ENCODE measurements at places on chromosomes 16 and 17.

GRCh38 chr17:5913032-5913531 lies 157.1 kb upstream of the WSCD1 start:
- no peak for DNase-seq

- no peak for DNase-seq
Observed at GRCh38 chr17:7589204-7589868, 558 bp downstream of the SOX15 start.

DNA sequence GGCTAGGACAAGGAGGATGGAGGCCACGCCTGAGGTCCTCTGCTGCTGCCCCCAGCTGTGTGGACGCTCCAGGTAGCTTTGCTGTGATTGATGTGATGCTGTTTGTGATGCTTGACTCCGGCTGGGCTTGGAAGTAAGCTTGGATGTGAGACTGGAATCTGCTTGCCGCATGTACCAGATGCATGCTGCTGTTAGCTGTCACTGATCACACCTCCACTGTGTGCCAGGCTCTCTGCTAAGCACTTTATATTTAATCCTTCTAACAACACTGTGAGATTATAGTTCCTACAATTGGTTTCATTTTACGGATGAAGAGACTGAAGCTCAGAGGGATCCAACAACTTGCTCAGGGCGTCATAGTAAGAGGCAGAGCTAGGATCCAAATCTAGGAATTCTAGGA lies 23.5 kb downstream of the SNX29 start:
- DNase-seq: no peak

GRCh38 chr16:82633964-82634600 lies 7.3 kb downstream of the CDH13 start:
- no peak for DNase-seq

DNA sequence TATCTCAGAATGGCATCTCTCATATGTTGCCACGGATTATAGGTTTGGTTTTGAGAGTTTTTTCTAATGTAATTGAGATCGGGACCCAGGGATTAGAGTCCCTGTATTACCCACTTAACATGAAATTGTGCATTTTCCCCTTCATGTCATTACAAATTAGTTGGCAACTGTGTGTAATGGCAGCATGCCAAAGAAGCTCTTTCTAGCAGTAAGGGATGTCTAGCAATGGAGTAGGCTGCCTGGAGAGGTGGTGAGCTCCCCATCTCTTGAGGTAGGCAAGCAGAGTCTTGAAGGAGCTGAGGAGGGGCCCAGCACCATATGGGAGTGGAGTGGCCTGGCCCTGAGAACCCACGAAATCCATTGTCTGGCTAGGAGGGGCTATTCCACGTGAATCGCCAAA lies 10.0 kb upstream of the KATNB1 start:
- no peak for DNase-seq

- DNase-seq: peak; percentile 89
Observed at GRCh38 chr16:85422632-85423550, 190.2 kb upstream of the GSE1 start.

GRCh38 chr16:73285436-73286201 lies 237.7 kb upstream of the ZFHX3 start:
- DNase-seq: no peak

- DNase-seq: no peak
Observed at GRCh38 chr16:51938861-51939260, 608.1 kb downstream of the TOX3 start.

DNA sequence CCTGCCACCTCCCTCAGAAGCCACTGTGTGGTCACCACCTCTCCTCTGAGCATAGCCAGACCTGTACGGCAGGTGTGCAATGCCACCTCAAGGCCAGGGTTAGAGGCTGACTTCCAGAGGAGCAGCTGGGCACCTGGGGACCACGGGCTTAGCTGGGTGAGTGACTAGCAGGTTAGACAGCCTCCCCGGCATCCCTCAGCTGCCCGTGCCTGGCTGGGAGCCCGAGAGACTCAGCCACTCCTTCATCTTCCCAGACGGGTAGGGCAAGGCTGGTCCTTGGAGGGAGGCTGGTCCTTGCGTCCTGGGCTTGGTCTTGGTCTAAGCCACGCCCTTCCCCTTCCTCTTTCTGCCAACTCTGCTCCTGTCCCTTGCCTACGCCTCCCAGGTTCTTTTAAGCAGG lies 7.8 kb downstream of the CRHR1 start:
- no peak for DNase-seq

DNA sequence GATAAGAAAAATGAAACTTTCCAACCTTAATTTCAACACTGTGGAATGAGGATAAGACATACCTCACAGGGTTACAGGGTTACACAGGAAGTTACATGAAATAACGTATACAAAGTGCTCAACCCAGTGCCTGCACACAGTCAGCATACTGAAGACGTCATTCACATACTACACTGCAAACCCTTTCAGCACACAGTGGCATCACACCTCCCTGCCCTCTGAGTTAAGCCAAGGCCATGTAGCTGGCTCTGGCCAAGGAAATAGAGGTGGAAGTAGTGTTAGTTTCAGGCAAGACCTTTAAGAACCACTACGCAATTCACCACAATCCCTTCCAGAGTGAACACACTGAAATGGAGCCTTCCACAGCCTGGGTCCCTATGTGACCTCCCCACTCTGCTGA lies 46.6 kb upstream of the GSG1L start:
- DNase-seq: no peak

DNA sequence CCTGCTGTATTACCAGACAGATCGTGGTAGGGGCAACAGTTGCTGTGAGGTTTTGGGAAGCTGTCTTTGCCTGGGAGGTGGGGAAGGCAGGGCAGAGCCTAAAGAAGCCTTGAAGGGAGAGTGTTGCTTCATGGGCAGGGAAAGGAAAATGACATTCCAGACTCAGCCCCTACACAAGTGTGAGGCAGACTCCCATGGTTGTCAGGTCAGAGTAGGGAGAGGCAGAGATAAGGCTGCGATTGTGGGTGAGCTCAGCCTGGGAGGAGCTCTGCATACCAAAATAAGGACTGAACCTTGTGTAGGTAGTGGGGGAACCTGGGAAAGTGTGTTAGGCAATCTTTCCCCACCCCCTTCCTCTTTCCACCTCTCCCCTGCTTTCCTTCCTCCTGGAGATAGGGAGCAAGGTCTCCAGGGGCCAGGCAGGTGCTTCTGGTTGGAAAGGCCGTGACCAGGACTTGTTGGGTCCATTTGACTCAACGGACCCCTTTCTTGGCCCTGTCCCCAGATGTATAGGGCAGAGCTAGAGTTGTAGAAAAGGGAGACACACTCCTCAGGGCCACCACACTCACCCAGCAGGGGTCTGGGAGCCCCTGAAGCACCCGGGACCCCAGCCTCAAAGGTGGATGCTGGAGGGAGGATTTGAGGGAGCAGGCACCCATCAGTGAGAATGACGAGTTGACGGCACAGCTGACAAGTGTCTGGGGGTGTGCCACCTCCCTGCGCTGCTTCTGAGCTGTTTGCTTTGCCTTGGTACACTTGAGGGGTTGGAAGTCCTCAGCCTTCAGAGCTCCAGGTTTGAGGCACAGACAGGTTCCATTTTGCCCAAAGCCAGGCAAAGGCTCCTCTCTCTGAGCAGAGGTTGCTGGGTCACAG lies 18.5 kb upstream of the TOB1 start:
- DNase-seq: peak; percentile 70

DNA sequence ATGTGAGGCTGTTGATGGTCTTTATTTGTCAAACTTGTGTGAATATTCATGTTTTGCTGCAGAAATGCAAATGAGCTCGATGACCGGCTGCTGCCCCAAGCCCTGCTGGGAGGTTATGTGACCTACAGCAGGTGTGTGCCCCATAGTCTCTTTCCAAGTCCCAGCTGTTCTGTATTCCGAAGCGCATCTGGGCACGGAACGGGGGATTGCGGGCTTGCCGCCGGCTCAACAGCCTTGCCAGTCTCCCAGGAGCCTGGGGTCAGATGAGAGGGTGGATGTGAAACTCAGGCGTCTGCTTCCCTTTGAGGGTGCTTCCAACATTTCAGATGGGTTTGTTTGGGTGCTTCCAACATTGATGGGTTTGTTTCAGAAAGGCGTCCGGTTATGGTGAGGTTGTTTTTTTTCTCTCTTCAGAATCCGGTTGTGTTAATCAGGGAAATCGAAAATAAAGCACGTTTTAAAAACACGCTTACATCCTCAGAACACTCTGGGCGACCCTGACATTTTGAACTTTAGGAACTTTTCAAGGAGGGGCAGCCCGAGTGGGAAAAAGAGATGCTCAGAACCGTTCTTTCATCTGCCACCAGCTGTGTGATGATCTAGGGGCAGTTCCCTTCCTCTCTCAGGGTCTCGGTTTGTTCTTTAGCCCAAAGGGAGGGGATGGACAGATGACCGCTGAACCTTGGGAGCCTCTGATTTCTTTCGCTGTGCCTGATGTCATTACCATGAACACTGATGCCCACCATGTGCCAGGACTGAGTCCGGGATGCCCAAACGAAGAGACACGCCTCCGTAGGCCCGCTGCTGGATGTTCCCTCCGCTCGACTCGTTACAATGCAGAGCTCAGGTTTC lies 47.8 kb upstream of the AMZ2 start:
- peak; percentile 47 for DNase-seq

- DNase-seq: no peak
Observed at GRCh38 chr16:68992521-68992920, 112.9 kb upstream of the HAS3 start.

DNA sequence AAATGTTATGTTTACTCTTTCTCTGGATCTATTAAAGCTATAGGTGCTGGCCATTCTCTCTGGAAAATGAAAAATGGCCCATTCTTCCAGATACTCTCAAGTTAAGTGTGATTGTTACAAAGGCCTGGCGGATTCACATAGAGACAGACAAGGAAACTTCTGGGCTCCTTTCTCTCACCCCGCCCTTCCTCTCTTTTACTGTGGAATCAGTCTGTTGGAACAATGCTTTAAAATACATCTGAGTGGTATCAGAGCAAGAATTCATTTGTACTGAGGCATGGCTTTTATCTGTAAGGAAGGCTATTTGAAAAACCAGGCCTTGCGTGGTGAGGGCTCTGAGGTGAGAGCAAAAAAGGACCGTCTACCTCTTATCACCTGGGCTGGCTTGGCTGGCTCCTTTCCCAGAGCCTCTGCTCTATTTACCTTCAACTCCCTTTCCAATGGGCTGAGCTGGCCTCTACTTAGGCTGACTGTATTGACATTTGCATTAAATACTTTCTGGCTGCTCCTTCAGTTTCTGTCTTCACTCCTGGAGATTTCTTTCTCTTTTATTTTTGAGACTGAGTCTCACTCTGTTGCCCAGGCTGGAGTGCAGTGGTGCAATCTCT lies 274.0 kb downstream of the PHKB start:
- no peak for DNase-seq

- no peak for DNase-seq
Observed at GRCh38 chr17:36942019-36942599, 4.8 kb downstream of the LHX1 start.

GRCh38 chr16:20348365-20349185 lies 3.9 kb downstream of the UMOD start:
- DNase-seq: no peak

All from SW480 (cell line).